Activated T-cell treated with anti-CD3 and anti-CD28 coated beads, Interleukin-2, amount 50 U/mL, for 4 hours (primary cell): ENCODE measurements at places on chromosomes 6 and 20.

DNA sequence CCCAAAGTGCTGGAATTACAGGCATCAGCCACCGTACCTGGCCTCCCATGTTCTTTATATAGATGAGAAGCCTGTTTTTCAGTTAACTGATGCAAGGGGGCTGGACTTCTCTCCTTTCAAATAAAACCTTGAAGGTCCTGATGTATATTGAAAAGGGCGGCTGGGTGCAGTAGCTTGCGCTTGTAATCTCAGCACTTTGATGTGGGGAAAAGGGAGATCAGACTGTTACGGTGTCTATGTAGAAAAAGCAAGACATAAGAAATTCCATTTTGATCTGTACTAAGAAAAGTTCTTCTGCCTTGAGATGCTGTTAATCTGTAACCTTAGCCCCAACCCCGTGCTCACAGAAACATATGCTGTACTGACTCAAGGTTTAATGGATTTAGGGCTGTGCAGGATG lies 16.1 kb upstream of the SAMHD1 start:
- DNase-seq, result no peak

DNA sequence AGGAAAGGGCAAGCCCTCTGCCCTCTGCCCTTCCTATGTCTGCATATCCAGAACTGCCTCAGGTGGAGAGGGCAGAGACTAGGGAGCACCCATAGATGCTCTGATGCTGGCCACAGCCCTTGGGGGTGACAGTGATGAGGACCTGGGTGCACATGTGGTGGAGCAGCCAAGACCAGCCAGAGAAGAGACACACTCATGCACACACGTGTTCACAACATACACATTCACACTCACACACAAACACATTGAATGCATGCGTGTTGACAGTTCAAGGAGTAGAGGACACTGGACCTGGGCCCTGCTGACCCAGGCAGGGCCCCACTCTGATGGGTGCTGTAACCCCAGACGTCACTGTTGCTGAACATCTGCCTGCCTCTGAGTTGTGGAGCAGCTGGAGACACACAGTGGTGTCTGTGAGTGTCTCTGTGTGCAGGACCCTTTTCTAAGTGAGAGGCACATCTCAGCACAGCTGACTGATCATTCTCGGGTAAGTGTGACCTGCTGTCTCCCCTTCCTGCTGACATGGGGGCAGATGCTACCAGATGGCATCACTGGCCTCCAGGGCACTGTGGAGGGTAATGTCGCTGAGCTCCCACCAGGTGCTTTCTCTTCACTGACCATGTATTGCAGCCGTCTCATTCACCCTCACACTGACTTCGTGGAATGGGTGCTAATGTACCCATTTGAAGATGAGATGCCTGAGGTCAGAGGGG lies 30.1 kb upstream of the MAS1L start:
- DNase-seq, result no peak

- no peak for DNase-seq
Observed at GRCh38 chr20:19850198-19850533, 92.1 kb downstream of the RIN2 start.

DNA sequence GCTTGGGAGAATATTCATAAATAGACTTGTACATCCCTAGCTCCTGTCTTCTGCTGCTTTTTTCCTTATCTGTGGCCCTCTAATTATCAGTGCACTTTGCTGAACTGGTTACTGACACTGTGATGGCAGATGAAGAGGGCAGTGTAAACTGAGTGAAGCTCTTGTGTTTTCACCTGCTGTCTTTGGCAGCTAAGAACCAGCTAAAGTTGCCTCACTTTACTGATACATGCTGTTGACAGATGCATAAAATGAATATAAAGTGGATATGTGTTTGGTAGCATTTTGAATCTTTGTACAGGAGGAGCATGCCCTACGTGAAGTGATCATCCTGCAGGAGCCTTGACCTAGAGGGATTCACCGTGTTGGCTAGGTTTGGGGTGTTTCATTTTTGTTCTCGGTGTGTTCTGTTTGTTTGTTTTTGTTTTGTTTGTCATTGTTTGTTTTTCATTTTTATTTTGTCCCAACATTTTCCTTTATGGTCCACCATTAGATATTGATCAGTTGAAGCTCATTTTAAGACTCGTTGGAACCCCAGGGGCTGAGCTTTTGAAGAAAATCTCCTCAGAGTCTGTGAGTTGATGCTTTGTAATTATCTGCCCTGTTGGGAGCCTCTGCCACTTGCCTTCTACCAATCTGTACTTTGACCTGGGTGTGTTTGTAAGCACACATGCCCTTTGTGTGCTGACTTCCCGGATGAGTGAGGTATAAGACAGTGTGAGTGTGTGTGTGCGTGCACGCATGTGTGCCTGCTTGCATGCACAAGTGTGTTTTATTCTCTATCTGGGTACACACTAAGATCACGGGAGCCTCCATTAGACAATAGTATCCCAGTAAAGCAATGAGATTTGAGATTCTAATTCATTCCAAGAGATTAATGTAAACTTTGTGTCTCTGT lies 34.6 kb upstream of the MAPK13 start:
- DNase-seq, result no peak

DNA sequence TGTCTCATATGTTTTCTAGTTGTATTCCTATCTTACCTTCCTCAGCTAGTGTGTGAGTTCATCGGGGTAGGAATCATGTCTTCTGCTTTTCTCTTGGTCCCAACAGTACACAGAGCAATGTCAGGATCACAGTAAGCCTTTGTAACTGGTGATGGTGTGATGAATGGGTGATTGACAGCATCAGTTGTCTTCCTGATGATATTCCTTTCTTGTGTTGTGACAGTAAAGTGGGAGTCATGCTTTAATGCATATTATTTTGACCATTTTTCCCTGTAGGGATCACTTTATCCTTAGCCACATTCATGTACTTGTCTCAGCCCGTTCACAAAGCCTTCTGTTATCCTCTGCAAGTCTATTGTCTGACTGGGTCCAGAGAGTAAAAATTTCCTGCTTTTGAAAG lies 501.7 kb downstream of the UTRN start:
- no peak for DNase-seq

GRCh38 chr6:37052027-37052628 lies 46.7 kb downstream of the FGD2 start:
- no peak for DNase-seq

GRCh38 chr6:21912151-21912832 lies 318.7 kb downstream of the SOX4 start:
- no peak for DNase-seq

GRCh38 chr6:120373185-120373584 lies 961.1 kb downstream of the TBC1D32 start:
- DNase-seq, result no peak

DNA sequence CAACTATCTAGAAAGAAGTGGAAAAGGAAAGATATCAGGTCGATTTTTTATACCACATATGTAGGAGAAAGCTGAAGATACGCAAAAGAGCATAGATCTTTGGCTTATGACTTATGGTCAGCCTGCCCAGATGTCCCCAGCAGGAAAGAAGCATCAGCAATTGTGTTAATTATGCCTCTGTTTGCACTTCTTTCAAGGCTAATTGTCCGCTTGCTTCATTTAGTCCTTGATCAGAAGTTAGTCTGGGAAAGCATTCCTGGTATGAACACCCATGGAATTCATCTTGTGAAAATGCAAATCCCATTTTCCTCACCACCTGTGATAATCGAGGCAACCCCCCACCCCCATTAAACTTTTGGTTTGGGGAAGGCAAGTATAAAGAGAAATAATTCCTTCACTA lies 62.8 kb downstream of the ATP9A start:
- no peak for DNase-seq

DNA sequence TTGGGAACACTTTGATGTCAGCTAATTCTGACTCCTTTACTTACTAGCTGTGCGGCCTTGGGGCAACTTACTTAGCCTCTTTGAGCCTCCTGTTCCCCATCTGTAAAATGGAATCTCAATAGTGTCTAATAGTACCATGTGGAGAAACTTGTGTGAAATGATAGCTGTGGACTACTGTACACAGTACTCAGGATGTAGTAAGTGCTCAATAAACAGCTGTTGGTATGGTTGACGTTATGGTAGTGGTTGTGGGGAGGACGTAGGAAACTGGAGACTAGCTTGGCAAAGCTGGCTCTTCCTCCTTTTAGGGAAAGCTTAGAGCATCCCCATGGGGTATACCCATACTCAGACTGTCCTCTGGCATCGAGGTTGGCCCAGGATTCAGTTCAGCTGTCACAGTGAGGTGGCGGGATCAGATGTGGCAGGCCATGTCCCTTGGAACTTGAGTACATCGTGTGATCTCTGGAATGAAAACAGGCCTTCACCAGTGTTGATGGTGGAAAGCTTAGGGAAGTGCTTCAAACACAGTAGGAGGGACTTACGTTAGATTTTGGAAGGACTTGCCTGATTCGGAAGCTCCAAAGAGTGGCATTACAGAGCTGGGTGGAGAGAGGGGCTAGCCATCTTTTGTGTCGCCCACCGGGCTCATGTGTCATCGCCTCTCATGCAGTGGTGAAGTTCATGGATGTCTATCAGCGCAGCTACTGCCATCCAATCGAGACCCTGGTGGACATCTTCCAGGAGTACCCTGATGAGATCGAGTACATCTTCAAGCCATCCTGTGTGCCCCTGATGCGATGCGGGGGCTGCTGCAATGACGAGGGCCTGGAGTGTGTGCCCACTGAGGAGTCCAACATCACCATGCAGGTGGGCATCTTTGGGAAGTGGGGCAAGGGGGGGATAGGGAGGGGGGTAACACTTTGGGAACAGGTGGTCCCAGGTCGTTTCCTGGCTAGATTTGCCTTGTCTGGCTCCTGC lies 7.1 kb downstream of the VEGFA start:
- no peak for DNase-seq

- no peak for DNase-seq
Observed at GRCh38 chr20:22502731-22503191, 81.6 kb downstream of the FOXA2 start.

- no peak for DNase-seq
Observed at GRCh38 chr6:101544286-101544685, 150.8 kb downstream of the GRIK2 start.

- no peak for DNase-seq
Observed at GRCh38 chr6:21099338-21100314, 493.9 kb upstream of the SOX4 start.

DNA sequence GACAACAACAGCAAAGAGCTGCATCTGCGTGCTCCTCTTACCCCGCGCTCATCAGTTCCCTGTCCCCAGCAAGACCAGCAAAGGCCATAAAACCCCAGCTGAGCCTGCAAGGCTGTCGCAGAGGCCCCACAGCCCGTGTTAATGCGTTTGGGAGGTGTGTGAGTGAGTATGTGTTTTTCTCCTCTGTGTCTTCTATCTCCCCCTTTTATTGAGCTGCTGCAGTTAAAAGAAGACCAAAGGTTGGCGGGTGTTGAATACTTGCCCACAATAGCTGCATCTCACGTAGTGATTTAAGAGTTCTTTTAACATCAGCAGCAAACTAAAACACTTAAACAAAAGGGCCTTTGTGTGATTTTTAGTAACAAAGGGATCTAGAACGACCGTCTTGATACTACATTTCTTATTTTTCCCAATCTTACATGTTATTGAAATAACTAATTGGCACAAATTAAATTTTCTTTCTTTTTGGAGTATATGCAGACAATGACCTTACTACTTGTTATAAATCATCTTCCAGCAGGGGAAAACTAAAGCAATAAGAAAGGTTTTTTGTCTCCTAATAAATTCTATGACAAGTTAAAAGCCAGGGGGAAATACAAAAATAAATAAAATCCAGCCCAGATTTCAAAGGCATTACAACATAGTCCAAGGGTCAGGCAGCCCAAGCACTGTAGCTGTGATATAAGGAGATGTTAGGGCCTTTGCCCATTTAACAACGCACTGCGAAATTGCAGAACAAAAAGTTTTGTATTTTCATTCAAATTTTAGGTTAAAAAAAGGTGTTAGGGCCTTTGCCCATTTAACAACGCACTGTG lies 27.2 kb upstream of the CNKSR3 start:
- DNase-seq, result no peak

DNA sequence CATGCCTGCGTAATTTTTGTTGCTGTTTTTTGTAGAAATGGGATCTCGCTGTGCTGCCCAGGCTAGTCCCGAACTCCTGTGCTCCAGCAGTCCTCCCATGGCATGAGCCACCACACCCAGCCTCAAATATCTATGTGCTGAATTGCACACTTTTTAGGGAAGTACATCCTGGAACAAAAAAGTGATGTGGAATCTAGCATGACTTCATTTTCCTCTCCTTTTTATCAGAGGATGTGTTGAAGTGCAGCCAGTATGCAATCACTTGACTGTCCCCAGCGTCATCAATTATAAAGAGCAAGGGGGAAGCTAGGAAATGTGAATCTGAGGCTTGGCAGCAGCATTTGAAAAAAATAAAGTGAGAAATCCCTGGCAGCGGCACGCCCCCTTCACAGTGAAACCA lies 6.4 kb upstream of the EXOC2 start:
- no peak for DNase-seq

DNA sequence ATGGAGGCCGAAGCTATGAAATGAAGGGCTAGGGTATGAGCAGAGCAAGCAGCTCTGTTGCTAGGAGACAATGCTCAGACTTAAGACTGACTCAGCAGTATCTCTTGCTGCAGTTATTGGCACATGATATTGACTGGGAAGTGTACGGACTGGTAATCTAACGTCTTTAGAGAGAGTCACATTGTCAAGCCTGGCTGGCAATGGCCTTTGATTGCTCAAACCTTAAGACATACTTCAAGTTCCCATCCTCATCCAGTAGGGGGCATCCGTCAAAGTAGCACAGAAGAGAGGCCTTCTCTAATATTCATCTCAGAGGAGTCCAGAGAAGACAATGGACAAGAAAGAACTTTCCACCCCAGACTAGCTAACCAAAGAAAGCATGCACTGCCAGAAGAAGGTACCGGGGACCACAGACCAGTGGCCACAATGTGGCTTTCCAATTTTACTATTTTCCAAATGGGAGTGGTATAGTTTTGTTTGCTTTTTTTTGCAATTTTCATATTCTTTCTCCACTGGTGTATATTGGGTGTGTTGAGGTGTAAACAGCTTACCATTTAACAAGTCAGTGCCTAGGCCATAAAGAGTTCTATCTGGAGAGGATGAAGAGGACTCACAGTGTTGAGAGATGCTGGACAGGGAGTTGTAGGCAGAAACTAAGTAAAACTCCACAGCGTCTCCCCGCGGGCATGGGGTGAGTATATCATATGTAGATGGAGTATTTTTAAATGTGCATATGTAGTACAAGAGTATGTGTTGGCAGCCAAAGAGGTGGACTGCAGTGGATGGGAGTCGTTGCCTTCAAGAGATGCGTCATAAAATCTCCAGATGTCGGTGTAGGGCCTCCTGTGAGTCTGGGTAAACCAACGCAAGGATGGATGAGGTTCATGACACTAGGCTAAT lies 36.7 kb downstream of the LRFN2 start:
- no peak for DNase-seq

- DNase-seq, result no peak
Observed at GRCh38 chr20:3923818-3924217, 34.6 kb downstream of the PANK2 start.
